ENCODE measurements at places on chromosomes 5 and 9.

DNA sequence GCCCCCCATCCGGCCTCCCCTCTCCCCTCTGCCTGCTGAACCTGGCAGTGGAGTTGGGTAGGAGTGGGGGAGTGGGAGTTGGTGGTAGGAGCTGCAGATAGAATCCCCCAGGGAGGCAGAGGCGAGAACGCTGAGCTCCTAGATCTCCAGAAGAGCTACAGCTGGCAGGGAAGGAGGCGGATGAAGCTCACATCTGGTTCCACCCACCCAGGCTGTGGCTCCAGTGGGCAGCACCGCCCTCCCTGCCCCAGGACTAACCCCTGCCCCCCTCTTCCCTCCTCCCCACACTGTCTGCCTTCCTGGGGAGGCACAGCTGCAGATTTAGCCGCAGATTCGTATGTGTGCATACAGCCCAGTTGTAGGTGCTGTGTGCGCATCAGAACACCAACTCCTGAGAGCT lies 34.2 kb downstream of the C9orf50 start:
- no peak for DNase-seq

DNA sequence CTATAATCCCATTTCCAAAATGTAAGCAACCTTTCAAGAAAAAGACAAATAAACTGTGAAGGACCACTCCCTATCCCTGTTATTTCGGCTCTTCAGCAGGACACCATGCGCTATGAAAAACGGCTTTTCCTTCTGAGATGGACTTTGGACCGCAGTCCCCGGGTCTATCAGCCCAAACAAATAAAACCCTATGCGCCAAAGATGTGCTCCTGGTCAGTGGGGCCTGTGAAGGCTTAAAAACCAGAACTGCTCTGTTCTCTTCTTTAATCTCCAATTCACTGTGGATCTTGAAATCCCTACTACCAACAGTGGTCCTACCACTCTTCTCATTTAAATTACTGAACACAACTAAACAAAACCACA lies 33.3 kb downstream of the RAPGEF1 start:
- no peak for DNase-seq

- DNase-seq = no peak
These were observed 12.0 kb upstream of the THG1L start for GRCh38 chr5:157719245-157719644.

- no peak for DNase-seq
These were observed 79.4 kb upstream of the SAP30L start for GRCh38 chr5:154366353-154366752.

GRCh38 chr9:124954255-124954654 lies 13.4 kb upstream of the GOLGA1 start:
- no peak for DNase-seq

DNA sequence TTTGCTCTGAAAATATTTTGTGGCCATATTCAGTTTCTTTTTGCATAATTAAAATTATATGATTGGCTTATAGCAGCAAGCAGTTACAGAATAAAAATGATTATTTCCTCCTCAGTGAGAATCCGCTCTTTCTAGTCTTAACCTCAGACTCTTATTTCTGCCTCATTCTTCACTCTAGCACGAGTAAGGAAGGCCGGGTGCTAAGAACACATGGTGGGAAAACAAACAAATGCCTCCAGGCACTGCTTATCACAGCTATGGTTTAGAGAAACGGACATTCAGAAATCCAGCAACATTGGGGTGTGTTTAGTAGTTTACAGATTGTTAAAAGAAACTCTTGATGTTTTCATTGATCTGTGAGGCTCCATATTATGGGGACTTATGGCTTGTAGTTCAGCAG lies 168.7 kb downstream of the KDM4C start:
- no peak for DNase-seq

DNA sequence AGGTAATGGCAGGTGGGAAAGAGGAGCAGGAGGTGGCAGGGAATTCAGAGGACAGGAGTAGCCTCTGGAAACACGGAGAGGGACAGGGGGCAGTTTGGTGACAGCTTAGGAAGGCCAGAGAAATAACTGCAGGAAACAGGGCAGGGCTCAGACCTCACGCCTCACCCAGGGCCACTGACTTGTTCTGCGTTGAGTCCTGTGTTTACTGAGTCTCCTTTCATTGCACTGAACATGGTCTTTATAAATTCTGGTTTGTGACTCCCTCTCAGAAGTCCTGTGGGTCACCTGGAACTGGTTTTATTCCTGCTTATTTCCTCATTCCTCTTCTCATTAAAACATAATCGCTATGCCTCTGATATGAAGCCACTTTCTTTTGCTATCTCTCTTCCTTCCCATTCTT lies 55.2 kb upstream of the ZNF622 start:
- DNase-seq = no peak

DNA sequence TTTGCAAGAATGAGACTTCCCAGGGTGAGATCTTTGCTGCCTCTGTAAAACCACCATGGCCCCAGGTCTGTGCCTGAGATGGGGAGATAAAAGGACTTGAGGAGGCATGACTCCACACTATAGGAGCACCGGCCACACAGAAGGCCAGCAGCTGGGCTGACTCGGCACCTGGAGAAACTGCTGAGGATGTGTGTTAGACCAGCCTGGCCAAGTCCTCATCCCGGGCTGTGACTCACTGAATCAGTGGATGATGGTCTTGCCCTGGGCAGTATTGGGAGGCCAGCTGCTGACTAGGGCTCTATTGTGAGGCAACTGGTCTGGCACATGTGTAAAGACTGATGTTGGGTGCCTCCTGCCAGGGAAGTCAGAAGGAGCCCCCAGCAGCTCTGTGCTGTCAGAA lies 286.2 kb downstream of the ACTL7B start:
- no peak for DNase-seq

DNA sequence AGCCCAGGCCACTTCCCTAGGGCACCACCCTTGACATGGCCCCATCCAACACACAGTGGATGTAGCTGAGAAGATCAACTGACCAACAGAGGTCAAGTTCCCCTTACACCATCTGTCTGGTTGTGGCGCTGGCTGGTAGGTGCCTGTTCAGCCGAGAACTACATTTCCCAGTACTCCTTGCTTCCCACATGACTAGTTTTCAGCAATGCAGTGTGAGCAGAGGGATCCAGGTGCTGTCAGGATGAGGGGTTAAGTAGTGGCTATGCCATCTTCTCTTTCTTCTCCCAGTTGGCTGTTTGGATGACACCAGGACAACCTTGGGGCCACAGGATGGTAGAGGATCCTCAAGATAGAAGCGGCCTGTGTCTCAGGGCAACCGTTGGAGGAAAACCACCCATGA lies 48.6 kb upstream of the SH3PXD2B start:
- DNase-seq = no peak

DNA sequence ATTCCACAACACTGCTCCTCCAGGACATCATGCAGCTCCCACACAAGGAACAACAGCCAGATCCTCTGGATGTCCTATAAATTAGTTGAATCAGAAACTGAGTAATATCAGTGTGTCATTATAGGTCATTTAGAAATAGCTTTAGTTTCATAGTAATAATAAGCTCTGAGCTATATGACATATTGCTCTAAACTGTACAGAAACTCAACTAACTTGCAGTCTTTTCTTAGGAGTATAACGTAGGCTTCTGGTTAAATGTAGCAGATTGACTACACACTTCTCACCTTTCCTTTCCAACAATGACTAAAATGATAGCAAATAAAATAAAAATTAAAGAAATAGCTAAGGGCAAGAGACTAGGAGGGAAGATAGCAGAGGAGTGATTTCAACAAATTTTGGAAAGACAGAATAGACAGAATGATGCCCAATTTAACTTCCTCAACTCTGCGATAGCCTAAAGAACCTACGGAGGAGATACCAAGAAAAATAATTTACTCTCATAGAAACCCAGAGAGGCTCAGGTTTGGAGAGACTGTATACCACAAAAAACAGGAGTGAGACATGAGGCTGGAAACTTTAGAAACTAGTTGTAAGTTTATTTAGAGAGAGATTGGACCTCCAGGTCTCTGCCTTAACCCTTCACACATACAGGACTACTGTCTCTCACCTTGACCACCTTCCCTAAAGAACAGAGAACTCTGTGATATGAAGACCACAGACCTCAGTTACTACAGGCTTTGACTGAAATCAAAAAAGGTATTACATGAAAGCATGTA lies 193.7 kb downstream of the TSSK1B start:
- no peak for DNase-seq

GRCh38 chr5:180333661-180334060 lies 19.5 kb downstream of the GFPT2 start:
- DNase-seq = no peak

DNA sequence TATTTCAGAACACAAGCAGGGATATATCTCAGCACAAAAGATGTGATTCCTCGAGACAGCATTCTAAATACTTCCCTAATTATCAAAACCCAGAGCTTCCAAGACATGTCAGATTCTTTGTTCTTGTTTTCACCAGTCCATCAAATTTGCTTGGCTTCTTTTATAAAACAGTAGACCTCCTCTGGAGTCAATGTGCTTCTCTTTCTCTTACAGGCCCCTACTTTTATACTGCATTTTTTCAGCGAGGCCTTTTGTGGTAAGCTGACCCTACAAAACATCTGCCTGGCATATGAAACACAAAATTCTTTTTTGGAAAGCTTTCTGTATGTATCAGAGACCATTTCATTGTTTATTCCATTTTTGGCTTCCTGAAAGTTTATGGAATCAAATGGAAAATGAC lies 81.8 kb downstream of the ARSB start:
- DNase-seq = no peak

DNA sequence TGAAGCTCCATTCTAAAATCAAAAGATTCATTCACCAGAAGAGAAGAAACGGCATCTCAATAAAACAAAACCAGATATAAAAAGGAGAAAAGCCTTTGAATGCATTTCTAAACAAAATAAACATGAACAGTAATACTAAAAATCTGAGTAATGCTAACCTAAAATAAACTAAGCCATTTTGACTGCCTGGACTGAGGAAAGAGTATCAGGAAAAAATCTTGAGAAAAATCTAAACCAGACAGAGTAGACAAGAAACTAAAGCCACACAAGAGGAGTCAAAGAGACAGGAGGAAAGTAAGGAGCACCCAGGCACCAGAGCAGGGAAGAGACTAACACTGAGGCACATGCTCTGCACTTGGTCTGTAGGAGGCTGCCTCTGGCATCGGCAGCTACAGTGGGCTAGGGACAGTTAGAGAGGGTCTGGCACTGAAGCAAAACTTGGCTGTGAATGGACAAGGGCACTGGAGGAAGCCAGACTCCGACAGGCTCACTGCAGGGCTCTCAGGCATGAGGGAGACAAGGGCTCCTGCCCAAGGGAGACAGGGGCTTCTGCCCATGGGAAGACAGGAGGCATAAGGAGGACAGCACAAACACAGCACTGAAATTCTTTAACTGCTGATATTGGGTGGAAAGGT lies 50.2 kb downstream of the DROSHA start:
- DNase-seq = no peak
